ENCODE measurements at places on chromosomes 6 and 20.
A peak's percentile ranks its signal among the peaks of the same experiment; 100 is the strongest.

DNA sequence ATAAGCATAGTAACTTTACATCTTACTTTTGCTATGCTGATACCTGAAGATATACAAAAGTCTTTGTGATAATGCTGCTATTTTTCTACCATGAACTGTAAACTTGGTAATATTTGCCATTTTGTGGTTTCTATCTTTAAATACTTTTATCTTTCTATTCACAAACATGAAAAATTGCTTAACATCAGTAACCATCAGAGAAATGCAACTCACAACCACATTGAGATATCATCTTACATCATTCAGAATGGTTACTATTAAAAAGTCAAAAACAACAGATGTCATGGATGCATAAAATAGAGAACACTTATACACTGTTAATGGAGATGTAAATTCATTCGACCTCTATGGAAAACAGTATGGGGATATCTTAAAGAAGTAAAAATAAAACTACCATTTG, 112.0 kb downstream of the TRDN start:
- no peak for DNase-seq

- no peak for DNase-seq
Measured at GRCh38 chr6:112144145-112144926, 56.9 kb downstream of the FAM229B start.

- DNase-seq = no peak
Measured at GRCh38 chr6:158028876-158029275, 47.2 kb downstream of the SYNJ2 start.

- no peak for DNase-seq
Measured at GRCh38 chr6:103177791-103178190, 1681.9 kb downstream of the HACE1 start.

GRCh38 chr6:126701676-126702560, 362.0 kb downstream of the CENPW start:
- DNase-seq = no peak

DNA sequence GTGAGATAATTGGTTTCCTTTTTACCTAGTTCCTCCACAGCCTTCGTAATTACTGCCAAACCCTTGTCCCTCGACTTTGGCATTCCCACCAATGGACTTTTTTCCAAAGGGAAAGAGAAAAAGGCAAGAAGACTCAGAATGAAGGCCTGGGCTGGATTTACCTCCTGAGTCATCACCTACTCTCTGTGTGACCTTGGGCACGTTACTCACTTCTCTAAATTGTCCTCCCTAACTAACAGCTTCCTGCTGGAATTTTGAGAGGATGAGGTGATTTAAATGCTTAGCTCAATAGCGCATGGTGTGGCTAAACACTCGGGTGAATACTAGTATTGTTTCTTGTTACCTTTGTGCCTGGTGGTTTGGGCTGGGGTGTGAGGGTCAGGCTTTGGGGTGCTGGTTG, 146.6 kb downstream of the DHX35 start:
- DNase-seq = no peak

- DNase-seq = no peak
Measured at GRCh38 chr6:14655201-14656061, 537.9 kb downstream of the CD83 start.

DNA sequence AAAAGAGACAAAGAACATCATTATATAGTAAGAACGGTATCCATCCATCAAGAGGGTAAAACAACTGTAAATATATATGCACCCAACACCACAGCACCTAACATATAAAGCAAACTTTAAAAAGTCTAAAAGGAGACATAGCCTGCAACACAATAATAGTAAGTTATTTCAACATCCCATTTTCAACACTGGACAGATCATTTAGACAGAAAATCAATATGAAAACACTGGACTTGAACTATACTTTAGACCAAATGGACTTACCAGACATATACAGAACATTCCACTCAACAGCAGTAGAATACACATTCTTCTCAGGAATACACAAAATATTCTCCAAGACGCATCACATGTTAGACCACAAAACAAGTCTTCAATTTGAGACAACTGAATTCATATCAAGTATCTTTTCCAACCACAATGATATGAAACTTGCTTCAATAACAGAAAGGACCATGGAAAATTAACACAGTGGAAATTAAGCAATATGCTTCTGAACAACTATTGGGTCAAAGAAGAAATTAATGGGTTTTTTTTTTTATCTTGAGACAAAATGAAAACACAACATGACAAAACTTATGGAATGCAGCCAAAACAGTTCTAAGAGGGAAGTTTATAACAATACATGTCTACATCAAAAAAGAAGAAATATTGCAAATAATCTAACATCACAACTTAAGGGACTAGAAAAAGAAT, 23.9 kb upstream of the ASF1A start:
- no peak for DNase-seq

DNA sequence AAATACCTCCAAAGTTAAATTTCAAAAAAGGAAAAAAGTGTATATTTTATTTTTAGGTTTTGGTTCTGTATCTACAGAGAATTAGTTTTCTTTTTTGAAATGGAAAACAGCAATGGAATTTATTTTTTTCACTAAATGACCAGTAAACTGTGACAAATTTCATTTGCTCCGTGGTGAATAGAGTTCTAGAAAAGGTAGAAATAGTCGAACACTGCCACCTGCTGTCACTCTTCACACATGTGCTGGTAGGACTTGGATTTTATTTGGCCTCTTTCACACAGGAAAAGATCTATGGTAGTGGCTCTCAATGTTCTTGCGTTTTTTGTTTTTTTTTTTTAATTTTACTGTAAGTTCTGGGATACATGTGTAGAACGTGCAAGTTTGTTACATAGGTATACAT, 312.5 kb downstream of the EYA4 start:
- DNase-seq = no peak

- no peak for DNase-seq
Measured at GRCh38 chr20:21559305-21559704, 45.4 kb upstream of the NKX2-2 start.

DNA sequence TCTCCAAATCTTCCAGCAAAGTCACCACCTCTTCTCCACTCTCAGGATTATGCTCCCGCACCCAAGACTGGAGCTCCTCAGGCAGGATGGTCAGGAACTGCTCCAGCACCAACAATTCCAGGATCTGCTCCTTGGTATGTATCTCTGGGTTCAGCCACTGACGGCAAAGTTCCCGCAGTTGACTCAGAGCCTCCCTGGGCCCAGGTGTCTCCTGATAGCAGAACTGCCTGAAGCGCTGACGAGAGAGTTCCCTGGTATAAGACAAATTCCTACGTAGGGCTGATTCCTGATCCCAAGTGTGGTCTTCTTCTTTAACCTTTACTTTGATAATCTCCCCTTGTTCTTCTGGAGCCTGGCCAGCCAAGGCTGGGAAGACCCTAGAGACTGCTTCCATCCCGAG, 60.6 kb downstream of the GPX5 start:
- no peak for DNase-seq

GRCh38 chr6:152117156-152118133, 310.0 kb downstream of the ESR1 start:
- no peak for DNase-seq

GRCh38 chr6:56227071-56227879, 20.1 kb downstream of the COL21A1 start:
- no peak for DNase-seq

DNA sequence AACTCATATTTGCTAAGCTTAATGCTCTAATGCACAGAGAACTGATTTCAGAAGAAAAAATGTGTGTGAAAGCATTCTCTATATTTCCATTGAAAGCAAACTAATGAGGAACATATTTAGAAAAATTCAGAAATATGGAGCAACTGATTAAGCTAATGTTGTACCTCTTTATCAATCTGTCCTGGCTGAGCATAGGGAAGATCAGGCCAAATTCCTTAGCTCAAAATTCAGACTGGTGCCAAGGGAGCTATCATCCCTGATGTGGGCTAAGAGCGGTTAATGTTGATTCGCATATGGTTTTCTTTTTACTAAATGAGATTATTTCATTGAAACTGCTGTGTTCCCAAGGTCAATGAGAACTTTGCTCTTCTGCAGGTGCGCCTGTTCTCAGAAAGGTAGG, 93.9 kb upstream of the HS3ST5 start:
- DNase-seq = no peak

DNA sequence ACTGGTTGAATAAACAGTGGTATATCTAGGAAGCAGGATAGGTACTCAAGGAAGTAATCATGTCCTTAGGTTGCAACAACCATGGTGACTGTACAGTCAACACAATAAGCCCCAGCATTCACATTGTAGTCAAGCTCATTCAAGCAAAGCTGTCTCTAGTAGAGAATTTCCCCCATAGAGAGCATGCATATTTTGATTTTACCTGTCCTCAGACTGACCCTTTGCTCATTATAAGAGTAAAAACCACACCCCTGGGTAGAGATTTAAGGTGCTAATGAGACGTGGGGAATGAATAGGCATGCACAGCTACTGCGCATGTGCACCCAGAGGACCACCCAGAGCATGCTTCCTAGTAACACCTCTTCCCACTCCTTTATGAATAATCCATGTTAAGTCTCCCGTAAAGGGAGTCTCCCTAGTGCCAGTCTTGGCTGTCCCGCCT, 6.1 kb upstream of the RNF8 start:
- no peak for DNase-seq

- no peak for DNase-seq
Measured at GRCh38 chr6:139519571-139520031, 145.2 kb upstream of the CITED2 start.

DNA sequence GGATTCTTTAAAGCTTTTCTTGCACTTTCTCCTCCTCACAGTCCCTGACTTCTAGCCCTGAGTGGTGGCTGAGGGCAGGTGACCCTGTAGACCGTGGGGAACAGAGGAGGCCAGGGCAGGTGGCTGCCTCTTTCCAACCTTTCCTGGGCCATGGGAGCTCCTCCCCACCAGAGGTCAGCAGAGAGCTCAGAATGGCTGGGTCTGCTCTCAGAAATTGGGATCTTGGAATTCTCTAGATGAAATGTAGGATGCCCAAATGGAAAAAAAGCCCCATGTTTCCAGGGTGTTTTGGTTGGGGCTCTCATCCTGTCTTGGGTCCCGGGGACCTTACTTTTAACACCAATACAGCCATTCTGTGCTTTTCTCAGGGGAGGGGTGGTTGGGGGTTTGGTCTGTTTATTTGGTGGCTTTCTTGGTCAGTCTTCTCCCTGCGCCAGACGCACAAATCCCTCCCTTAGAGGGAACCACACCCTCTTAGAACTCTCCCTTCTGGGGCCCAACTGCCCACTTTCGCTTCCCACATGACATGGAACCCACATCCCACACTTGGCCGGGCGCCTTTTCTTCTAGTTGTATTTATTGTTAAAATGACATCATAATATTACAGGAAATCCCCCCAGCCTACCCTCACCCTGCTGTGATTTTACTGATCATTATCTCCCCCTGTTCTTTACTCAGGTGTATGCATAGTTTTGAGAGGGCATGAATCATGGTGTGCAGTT, 17.9 kb downstream of the GNAS start:
- peak; percentile 60 for DNase-seq

DNA sequence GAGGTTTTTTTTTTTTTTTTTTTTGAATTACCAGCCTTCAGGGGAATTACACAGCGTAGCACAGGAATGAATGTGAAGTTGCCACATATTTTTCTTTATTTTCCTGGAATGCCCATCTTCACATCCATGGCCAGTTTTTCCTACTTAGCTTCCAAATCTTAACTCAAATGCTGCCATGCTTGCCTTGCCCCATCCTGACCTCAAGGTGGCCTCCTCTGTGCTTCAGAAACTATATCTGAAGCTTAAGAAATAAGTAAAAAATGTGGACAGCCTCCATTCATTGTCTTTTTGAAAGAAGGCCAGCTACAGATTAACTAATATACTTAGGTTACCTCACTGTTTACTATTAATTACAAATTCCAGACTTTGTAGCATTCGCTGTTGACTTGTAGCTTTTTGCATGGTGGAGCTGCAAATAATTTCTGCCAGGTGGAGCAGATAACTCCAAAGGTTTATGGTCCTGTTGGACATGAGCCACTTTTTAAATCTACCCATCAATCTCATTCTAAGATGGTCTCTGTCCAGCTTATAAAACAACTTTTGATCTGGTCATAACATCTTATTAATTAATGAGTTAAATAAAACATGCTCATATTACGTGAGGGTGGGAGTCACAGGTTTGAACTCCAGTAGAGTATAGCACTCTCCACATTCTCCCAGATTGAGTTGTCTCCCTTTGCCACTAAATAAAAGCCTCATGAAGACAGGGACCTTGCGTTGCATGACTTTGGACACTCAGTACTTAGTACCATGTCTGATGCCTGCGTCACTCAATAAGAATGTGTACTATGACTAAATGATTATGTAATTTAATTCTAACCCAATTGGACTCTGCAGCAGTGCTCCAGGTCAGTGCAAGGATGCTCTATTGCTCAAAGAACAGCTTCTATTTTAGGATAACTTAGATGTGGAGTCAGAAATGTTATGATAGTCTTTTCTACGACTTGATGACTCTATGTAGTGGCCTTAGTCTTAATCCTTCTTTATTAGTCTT, 678.6 kb upstream of the CITED2 start:
- DNase-seq = no peak

DNA sequence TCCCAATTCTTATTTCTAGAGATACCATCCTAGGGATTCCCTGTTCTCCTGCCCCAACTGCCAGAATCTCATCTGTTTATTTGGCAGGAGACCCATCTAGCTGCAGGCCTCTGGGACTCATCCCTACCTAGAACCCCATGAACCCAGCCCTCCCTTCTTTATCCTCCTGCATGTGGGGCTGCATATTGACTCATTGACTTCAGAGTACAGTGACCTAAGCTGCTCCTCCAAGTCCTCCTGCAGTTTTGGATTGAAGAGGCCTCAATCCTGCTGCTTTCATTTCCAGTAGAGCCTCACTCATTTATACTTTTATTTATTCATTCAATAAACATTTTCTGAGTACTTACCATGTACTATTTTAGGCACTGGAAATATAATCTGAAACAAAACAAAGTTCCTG, 11.6 kb downstream of the TMEM200A start:
- DNase-seq = no peak

DNA sequence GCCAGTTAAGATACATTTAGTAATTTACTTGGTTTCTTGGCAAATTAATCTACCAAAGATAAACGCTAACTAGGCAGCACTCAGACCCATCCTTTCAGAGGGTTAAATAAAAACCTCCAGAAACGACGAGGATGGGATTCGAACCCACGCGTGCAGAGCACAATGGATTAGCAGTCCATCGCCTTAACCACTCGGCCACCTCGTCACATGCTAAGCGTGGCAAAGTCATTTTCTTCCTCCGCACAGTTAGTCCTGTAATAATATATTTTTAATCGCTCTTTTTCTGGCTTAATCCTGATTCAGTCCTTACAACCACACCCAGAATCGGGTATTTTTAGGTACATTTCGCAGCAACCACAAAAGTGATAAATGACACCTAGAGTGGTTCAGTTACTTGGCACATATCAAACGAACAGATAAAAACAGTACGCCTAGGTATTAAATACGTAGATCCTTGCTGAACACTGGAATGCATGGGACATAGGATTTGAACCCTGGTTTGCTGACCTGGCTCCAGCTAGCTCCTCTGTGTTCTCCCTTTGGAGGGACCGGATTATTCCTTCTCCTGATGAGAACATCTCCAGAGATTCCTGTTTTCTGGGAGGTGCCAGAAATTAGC, 71.6 kb downstream of the GPX5 start:
- DNase-seq = no peak

- no peak for DNase-seq
Measured at GRCh38 chr6:130202782-130203181, 20.0 kb downstream of the SAMD3 start.

GRCh38 chr6:84260196-84260595, 32.8 kb upstream of the CEP162 start:
- DNase-seq = no peak

All from activated CD8-positive, alpha-beta memory T cell treated with anti-CD3 and anti-CD28 coated beads, Interleukin-2, amount 50 U/mL, for 4 hours (primary cell).